Aorta (tissue), 5 donors: ENCODE measurements at places on chromosomes 5 and 9.

DNA sequence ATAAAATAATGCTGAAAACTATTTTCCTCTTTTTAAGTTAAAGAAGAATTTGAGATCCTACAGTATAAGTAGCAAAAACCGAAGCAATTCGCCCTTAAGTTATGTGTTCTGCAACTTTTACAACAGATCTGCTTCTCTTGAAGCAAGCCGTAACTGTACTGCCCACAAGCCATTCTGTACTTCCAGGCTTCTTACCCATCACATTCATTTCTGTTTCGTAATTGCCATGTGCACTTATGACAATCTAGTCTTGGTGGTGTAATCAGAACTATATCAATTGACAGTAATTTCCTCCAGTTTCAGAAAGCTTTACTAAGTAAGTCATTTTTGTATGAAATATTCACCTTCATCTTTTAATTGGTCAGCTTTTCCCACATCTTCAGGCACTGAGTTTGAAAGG is 13.8 kb downstream of the SGTB start:
- DNase-seq: no peak

DNA sequence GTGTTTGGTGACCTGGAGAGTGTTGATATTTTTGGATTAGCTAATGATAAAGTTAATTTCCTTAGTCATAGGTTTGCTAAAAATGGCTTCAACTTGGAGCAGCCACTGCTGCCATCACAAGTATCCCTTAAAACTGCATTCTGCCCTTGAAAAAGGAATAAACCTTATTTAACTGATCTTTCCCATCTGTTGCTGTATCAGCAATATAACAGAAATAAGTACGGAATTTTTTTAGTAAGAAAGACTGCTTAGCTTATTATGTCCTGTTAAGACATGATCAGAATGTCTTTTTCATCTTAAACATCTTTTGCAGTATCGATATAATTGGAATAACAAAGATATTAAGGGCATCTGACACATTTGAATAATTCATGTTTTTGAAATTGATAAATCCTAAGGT is 75.7 kb downstream of the LNPEP start:
- DNase-seq: no peak

GRCh38 chr9:34572092-34572491 is 17.4 kb downstream of the CNTFR start:
- no peak for DNase-seq

- no peak for DNase-seq
These were observed 356.8 kb downstream of the ADGRV1 start for GRCh38 chr5:90915393-90915792.

DNA sequence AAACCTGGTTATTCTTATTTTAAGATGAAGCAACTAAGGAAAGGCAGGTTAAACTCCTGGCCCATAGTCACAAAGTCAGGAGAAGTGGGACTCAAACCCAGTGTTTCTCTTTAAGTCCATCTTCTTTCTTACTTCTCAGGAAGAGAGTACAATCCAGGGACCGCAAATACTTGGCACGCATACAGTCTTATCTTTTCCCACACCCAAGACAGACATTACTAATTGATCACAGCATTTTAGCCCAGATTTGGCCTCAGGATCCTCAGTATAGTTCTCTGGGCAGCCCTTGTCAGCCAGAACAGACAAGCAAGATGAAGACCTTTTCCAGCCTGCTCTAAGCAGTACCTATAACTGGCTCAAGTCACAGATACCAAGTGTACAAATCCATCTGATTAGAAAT is 125.5 kb upstream of the RAI14 start:
- no peak for DNase-seq

DNA sequence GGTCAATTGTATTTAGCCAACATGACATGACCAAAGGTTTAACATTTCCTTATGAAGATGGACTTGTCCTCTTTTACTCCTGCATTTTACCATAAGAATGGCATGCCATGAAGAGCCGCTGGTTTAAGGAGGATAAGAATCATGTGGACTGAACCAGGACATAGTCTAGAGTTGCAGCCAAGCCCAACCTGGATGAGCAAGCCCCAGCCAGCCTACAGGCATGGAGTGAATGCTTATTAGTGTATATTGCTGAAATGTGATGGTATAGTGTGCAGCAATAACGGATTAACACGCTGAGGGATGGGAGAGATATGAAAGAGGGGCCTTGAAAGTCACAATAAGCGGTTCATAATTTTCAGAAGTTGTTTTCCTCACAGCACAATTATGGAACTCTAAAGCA is 523.2 kb downstream of the NTRK2 start:
- no peak for DNase-seq

GRCh38 chr5:158899211-158899610 is 200.5 kb downstream of the EBF1 start:
- no peak for DNase-seq

DNA sequence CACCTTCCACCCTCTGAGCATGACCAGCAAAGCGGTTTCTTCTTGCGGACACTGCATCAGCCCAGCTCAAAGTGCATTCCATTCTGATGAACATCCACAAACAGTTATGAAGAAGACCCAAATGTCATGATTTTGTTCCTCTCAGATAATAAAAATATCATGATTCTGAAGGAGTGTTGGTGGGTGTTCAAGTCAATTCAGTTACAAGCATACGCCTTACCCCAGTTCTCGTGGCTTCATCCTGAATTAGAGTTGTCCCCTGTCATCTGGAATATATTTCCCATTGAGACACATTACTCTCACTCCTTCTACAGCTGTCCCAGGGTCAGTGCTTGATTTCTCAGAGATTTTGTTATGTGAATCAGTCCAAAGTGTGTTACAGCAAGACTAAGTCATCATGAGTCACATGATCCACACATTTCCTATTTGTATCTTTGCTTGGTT is 325.4 kb downstream of the RFX3 start:
- DNase-seq: no peak

- no peak for DNase-seq
These were observed 17.3 kb downstream of the SCAMP1 start for GRCh38 chr5:78377718-78378105.

DNA sequence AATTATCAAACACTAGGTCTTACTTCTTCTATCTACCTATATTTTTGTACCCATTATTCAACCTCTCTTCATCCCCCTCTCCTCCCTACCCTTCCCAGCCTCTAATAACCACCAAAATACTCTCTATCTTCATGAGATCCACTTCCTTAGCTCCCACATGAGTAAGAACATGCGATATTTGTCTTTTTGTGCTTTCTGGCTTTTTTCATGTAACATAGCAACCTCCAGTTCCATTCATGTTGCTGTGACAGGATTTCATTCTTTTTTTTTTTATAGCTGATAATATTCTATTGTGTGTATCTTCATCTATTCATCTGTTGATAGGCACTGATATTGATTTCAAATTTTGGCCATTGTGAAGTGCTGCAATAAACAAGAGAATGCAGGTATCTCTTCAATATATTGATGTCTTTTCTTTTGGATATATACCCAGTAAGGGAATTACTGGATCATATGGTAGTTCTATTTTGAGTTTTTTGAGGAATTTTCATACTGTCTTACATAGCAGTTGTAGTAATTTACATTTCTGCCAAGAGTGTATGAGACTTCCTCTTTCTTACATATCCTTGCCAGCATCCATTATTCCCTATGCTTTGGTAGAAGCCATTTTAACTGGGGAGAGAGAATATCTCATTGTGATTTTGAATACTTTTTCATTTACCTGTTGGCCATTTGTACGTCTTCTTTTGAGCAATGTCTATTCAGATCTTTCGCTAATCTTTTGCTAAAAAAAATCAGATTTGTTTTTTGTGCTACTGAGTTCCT is 156.8 kb downstream of the DCP2 start:
- DNase-seq: no peak

DNA sequence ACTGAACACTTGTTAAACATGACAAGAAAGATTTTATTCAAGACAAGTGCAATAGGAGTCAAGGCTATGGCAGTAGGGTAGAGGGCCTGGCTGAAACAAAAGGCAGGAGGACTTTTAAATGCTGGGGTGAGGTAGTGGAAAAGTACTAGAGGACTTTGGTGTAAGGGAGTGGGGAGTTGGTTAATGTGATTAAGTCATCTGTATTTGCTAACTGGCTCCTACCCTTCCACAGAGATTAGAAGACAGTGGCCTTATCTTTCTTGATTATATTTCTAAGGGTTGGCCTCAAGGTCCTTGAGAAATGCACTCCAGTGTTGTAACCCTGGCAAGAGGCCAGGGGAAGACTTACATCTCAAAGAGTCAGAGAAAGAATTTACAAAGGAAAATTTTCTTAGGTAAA is 160.2 kb upstream of the FTMT start:
- no peak for DNase-seq

- DNase-seq: no peak
These were observed 158.6 kb downstream of the DNAH5 start for GRCh38 chr5:13785781-13786415.

DNA sequence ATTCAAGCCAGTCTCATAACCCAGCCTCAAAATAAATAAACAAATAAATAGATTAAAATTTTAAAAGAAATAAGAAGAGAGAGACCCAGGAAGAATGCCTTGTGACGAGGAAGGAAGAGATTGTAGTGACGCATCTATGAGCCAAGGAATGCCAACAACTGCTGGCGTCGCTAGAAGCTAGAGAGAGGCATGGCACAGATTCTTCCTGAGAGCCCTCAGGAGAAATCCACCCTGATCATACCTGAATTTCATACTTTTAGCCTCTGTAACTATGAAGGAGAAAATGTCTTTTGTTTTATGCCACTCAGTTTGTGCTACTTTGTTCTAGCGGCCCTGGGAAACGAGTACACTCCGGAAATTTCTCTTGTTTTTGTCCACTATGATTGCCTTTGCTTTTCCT is 103.9 kb downstream of the C9orf50 start:
- no peak for DNase-seq
